Stimulated activated memory B cell treated with anti-CD40 and anti-IgM and Interleukin-4, amounts not matched to agents 10 μg/mL and 1 μg/mL and 100 μg/mL, for 72 hours (primary cell): ENCODE measurements at places on chromosomes 3 and 15.

GRCh38 chr15:51223771-51224229, 114.6 kb downstream of the CYP19A1 start:
- no peak for ATAC-seq

- ATAC-seq: no peak
Measured at GRCh38 chr3:168991803-168992202, 671.7 kb downstream of the MECOM start.

DNA sequence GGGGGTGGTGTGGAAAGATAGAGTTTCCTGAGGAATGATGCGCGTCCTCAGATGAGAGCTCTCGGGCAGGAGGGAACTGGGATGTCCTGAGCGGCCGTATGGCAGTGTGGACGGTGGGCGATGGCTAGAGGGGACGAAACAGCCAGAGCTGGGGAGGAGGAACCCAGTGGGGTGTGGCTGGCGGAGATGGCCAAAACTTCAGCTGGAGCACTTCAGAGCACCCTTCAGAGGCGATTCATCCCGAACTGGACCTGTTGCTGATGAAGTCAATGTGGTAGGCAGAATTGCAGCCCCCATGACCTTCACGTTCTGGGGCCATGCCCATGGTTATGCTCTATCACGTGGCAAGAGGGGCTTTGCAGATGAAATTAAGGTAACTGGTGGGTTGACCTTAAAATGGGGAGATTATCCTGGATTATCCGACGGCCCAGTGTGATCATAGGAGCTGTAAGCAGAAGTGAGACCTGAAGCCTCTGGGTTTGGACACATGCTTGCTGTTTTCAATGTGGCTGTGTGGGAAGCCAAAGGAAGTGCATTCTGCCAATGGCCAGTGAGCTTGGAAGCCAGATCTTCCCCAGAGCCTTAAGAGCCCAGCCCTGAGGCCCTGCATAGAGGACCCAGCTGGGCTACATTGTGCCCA, 52.3 kb downstream of the ATP1B3 start:
- peak; percentile 44 for ATAC-seq

DNA sequence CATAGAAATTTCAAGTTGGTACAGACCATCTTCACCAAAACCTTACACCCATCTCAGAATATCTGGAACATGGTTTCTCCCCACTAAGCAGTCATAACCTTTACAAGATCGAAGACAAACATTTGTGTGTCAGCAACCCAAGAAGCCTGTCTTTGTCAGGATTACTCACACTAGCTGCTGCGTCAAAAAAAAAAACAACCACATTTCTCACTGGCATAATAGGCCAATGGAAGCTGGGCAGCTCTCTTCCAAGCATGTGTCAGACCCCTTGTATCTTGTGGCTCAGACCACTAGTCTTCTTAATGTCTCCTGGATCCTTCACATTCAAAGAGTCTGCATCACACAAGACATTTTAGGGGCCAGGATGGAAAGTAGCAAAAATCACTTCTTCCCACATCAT, 266.9 kb upstream of the IGF1R start:
- ATAC-seq: no peak

DNA sequence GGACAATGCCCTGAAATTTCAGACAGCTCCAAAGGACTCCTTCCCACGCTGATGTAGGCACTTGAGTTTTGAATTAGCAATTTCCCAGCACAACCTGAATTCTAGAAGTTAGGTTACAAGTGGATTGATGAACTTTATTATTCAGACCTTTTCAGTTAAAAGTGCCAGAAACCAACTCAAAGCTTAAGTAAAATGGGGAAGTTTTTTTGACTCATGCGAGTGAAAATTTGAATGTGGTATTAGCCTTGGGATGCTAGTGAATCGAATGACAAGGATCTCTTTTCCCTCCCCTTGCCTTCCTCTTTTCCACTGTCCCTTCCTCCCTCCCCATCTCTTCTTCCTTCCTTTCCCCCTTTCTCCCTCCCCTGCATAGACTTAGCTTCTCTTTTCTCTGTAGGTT, 295.1 kb upstream of the PROK2 start:
- ATAC-seq: no peak

GRCh38 chr15:37359893-37360290, 259.5 kb upstream of the MEIS2 start:
- ATAC-seq: no peak

DNA sequence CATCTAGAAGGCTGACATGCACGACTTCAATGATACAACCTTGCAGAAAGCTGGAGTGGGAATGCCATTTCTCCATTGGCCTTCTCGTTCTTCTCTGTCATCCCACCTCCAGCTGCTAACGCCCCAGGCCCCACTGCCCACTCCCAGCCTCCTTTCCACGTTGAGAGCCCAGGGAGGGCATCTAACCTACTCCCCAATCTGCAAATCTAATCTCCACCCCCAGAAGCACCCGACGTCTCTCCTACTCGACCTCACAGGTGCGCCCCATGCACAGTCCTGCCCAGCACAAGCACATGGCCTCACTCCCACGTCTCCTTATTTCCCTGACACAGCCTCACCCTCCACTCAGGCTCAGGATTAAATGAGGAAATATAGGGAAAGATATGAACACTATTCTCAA, 33.4 kb downstream of the IL12A start:
- no peak for ATAC-seq

GRCh38 chr3:71304247-71304646, 279.3 kb downstream of the FOXP1 start:
- ATAC-seq: no peak

DNA sequence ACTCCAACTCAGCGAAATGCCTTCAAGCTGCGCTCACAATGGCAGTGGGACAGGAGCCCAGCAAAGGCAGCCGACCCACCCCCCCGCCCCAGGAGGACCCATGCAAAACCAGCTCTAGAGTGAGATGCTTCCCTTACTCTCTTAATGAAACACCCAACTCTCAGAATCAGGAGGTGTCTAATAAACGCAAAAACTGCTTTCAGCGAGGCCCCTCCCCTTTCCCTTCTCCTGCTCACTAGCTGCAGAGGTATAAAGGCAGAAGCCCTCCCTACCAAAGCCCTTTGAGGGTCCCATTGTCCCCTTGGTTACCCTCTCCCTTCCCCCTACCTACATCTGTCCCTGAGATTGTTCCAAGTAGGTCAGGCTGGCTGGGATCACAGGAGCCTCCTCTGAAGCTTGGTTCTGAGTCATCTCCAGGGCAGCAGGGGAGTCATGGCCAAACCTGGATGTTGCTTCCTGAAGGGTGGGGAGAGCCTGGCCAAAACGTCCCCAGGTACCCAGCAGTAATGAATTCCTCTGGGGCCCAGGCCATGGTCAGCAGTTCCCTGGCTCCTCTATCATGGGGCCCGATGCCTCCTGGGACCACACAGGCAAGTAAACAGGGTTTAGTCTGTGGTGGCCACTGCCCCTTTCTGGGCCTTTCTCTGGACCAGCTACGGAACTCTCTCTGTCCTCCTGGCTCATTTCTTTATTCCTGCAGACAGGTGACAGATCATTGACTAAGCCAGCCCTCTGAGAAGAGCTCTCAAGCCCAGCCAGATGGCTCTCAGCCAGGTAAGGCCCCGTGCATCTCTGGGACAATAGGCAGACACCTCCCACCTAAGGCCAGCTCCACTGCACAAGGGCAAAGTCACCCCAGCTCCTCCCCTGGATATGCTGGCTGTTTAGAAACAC, 8.6 kb downstream of the KLHL25 start:
- ATAC-seq: no peak

- no peak for ATAC-seq
Measured at GRCh38 chr3:15409239-15409638, 18.1 kb downstream of the METTL6 start.

GRCh38 chr3:148175214-148175613, 522.5 kb upstream of the AGTR1 start:
- no peak for ATAC-seq

GRCh38 chr3:175798326-175798725, 939.2 kb downstream of the NAALADL2 start:
- no peak for ATAC-seq

GRCh38 chr3:127457094-127457475, 133.4 kb downstream of the TPRA1 start:
- ATAC-seq: no peak

GRCh38 chr3:38039899-38040261, 872 bp downstream of the DLEC1 start:
- peak; percentile 89 for ATAC-seq
